DMS53 (cell line): ENCODE measurements at places on chromosomes 1 and 21.

DNA sequence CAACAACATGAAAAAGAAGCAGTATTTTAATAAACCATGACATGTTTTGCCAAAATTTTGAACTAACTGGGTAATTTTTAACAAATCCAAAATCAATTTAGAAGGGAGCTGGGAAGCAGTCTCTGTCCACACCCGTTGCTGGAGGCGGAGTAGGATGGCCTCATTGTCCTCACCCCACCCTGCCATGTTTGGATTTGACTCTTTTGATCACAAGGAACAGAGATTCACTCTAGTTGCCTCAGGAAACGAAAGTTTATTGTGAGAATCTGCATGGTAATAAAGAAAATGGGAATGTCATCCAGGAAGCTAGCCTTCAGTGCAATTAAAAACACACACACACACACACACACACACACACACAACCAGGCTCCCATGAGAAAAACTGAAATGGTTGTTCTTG, 145.4 kb downstream of the SLC30A10 start:
- DNase-seq = no peak

DNA sequence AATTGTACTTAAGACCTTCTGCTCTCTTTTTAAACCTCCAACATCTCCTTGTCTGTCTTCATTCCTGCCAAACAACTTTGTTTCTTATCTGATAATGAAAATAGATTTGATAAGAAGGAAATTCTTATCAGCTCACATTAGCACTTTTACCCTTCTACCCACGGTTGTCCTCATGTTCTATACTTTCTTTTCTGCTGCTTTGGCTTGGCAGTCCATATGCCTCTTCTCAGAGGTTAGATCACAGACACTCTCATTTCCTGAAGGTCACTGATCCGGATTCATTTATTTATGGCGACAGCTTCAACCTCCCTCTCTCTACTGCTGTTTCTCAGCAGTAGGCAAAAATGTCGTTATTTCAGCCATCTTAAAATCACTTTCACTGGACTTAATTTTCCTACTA, 2015.8 kb downstream of the NCAM2 start:
- DNase-seq = no peak

GRCh38 chr1:218499911-218500310, 154.8 kb downstream of the TGFB2 start:
- no peak for DNase-seq

- DNase-seq = no peak
These were observed 181.1 kb downstream of the KCNK2 start for GRCh38 chr1:215263636-215264035.

GRCh38 chr1:241888232-241888631, 40.2 kb downstream of the EXO1 start:
- no peak for DNase-seq

DNA sequence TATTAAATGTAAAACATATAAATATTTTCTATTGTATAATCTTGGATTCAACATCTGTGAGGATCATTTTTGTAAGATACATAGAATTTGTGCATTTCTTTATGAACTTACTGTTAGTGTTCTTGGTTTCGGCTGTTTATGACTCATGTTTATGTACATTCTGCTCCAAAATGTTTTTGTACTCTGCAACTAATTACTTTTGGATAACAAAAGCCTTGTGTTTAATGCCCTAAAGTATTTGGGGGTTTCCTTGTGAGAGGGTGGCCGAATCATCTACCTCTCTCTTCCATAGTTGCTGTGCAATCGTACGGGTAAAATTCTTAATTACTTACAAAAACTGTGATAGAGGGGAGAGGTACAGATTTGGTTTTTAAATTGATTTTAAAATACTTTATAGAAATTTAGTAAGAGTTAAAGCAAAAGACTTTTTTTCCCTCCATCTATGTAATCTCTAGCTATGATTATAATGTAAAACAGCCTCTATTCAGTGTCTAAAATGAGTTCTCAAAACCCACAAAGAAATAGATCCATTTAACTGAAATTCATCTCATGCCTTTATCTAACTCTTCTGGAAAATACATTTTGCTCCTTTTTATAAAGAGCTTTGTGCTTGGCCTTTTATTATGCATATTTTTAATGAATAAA, 38.7 kb upstream of the LRRC8C start:
- DNase-seq = no peak

GRCh38 chr1:206897175-206897574, at the start of gene IL24:
Gene IL24 (plus strand): TSS chr1:206897443. CDS start chr1:206897833, 390 bp downstream.
- DNase-seq = no peak

GRCh38 chr1:246398126-246398813, 108.8 kb downstream of the SMYD3 start:
- DNase-seq = no peak

DNA sequence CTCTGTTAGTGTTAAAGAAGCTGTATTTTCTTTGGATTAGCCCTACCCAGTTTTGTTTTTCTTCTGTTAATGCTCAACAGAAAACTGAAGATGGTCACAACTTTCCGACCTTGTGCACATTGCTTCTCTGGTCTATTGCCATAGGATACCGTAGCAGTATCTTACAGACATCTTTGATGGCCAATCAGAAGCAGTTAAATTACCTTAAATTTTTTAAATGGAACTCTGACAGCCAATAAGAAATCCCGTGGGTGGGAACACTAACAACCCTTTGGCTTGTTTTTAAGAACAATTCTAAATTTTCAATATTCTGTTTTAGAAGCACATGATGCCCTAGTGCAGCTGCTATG, 17.2 kb downstream of the NFYC start:
- no peak for DNase-seq

- DNase-seq = no peak
These were observed 27.6 kb upstream of the SIPA1L2 start for GRCh38 chr1:232657426-232658005.

DNA sequence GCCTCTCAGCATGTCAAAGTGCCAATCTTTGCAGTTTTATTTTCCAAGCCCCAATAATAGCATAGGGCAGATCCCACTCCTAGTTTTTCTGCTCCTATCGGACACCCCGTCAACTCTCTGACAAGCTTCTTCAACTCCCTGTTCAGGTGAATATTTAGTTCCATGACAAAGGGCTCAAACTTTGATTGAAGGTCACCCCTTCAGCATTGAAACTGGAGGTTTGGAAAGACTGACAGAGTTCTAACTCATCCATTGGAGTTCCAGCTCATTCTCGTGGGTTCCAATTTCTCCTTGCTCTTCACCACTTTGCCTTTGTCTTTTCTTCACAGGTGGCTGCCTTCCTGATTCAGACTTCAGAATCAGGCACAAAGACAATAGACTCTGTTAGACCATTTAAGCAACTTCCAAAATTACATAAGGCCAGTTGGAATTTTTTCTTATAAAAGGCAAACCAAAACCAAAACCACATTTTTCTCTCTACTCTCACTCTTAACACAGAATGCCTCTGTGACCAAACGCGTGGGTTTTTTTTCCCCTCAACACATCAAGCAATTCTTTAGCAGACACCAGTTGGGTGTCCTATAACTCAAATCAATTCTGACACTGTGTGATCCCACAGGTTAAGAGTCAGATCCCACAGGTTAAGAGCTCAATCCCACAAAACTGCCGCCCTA, 169.3 kb upstream of the USP25 start:
- DNase-seq = no peak

- no peak for DNase-seq
These were observed 13.4 kb upstream of the KIAA1614 start for GRCh38 chr1:180899262-180899661.

DNA sequence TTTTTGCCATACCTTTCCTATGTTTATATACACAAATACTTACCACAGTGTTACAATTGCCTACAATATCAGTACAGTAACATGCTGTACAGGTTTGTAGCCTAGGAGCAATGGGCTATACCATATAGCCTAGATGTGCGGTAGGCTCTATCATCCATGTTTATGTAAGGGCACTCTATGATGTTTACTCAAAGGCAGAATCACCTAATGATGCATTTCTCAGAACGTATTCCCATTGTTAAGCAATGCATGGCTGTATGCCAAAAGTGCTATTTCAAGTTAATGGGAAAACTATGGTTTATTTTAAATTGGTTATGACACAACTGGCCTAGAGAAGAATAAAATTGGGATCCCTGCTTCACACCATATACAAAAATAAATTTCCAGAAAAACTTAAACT, 36.9 kb upstream of the DISP1 start:
- peak; percentile 85 for DNase-seq

DNA sequence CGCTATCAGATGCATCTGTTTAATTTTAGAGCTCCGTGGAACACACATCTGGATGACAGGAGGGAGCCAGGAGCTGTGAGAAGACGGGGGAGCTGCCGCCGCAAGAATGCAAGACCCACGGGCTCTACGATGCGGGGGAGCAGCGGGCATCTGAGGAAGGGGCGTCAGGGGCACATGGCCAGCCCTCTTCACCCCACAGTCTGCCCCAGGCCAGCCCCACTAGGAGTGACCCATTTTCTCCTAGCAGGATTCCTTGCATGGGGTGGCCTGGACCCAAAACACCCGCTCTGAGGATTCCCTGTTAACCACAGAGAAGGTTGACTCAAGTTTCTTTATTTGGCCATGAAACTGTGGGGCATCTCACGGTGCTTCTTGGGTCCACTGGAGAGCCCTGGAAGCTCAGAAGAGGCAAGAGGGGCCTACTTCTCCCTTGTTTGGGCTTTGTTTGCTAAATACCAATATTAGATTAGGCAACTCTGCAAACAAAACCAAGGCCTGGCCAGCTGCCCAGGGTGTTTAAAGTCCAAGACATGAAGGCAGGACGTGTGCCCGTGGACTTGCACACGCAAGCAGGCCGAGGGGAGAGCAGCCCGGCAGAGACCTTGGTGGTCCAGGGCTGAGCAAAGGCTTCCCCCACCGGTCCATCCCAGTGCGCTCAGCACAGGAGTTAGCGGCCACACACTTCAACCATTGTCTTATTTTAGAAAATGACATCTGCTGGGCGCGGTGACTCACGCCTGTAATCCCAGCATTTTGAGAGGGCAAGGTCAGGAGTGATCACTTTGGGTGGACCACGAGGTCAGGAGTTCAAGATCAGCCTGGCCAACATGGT, 89.8 kb downstream of the DHRS3 start:
- peak; percentile 95 for DNase-seq

- peak; percentile 20 for DNase-seq
These were observed 57.5 kb upstream of the EPS8L3 start for GRCh38 chr1:109821221-109821669.

DNA sequence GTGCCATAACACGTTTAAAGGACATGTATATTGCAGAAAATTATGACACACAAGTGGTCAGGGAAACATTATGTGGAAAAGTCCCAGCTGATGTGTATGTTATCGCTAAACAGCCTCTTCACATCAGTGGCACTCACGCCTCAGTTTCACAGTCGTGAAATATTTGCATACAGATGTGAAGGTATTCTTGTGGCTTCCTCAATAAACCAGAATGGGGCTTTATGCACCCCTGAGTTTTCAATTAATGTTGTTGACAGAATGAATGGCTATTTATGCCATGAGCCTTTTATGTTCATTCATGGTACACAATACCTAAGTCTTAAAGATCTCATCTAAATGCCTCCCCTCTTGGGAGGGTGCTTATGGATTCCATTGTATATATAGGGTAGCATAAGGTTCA, 202.1 kb upstream of the ADGRL2 start:
- peak; percentile 46 for DNase-seq

- DNase-seq = no peak
These were observed 134.2 kb downstream of the SYT2 start for GRCh38 chr1:202575918-202576653.

- no peak for DNase-seq
These were observed 213.0 kb downstream of the BRINP2 start for GRCh38 chr1:177383715-177384114.

DNA sequence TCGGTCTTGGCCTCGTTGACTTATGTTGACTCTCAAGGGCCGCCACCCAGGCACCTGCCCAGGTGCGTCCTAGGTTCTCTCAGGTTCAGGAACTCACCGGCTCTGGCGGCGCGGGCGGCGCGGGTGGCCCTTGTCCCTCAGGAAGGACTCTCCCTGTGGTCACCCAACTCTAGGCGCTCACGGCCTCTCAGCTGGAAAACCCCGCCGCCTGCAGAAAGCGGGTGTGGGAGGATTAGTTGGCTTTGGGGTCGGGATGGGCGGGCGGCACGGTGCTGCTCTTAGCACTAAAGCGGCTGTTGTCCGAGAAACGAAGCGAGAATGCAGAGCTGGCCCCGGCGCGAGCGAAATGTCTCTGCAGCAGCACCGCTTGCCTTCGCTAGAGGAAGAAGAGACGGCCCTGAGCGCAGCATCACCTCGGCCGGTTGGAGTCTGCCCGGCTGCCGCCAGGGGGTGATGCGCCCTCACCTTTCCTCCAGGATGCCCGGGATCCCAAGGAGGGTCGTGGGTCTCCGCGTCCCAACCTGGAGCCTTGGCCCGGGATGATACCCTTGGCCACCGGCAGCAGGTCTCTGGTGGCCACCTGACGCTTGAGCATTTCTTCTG, 8.1 kb upstream of the TADA1 start:
- peak; percentile 87 for DNase-seq

GRCh38 chr21:16540966-16541727, 811.4 kb downstream of the USP25 start:
- DNase-seq = peak; percentile 78

- no peak for DNase-seq
These were observed 11.5 kb downstream of the KTI12 start for GRCh38 chr1:52022133-52022532.

DNA sequence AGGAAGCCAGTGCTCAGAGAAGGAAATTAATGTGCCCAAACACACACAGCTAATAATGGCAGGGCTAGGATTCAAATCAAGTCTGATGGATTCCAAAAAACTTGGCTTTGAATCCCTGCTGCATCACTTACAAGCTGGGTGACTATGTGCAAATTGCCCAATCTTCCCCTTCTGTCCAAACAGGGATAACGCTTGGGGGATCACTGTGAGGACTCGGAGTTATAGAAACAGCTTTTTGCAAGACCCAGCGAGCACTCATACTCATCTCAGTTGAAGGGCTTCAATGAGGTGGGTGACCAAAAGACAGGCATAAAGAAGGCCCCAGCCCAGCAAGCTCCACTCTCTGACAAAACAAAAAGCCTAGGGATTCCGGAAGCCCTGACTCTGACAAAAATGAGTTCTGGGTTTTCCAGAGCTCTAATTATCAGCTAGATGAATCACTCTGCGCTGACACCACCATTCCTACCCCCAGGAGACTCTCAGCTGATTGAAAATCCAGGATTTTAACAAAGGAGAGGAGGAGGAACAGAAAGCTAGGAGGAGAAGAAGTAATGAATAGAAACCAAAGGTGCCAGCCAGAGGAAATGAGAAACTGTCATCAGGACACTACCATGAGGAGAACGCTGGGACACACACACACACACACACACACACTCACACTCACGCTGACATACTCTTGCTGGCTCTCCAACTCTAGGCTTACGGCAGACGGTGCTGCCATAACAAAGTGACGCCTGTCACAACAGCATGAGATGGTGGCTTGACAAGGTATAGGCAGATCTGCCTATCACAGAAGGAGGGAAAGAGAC, 1.6 kb upstream of the STK40 start:
- peak; percentile 31 for DNase-seq

- DNase-seq = peak; percentile 53
These were observed 28.2 kb upstream of the EPB41 start for GRCh38 chr1:28885977-28886730.

- DNase-seq = no peak
These were observed 351.6 kb downstream of the PTBP2 start for GRCh38 chr1:97073169-97073568.
